ENCODE measurements at places on chromosomes 11 and 22. TPM values are rescaled to one million over a fixed set of nuclear protein-coding genes. Genes with fewer than 3 reads are reported as not detected.

The OR52A1 gene
- not detected for total RNA-seq

The ARVCF gene
- 1.1 TPM for total RNA-seq

DNA sequence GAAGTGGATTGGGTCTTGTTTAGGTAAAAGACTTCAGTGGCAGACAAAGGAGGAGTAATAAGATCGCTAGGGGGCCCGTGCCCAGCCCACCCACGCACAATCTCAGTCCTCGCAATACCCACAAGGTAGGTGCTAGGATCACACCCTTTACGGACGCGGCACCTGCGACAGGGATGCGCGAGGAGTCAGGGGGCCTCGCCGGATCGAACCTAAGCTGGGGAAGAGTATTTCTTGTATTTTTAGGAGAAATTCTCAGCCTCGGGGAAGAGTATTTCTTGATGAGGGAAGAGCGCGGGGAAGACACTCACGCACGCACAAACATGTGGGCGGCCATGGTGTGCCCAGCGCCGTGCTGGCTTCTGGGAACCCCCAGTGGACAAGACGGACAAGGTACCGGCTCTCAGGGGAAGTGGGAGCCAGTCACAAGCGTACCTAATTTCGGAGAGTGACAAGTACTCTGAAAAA lies 745 bp upstream of the FAM118A start:
- peak; percentile 23 for DNase-seq

DNA sequence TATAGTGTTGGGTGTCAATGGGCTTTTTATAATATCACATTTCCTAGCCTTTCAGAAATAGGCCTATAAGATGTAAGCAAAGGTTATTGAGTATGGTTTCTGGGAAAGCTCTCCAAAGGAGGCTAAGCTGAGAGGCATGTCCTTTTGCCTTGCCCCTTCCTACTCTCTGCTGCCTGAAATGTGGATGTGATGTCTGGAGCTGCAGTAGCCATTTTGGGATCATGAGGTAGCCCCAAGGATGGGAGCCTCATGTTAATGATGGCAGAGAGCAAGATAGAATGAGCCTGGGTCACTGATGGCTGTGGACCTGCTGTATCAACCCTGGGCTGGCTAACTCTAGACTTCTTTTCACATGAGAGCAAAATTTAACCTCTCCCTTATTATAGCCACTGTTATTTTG lies 29.0 kb downstream of the RPS6KA4 start:
- DNase-seq, result no peak

The PIK3IP1 gene
- total RNA-seq, result 802 TPM

DNA sequence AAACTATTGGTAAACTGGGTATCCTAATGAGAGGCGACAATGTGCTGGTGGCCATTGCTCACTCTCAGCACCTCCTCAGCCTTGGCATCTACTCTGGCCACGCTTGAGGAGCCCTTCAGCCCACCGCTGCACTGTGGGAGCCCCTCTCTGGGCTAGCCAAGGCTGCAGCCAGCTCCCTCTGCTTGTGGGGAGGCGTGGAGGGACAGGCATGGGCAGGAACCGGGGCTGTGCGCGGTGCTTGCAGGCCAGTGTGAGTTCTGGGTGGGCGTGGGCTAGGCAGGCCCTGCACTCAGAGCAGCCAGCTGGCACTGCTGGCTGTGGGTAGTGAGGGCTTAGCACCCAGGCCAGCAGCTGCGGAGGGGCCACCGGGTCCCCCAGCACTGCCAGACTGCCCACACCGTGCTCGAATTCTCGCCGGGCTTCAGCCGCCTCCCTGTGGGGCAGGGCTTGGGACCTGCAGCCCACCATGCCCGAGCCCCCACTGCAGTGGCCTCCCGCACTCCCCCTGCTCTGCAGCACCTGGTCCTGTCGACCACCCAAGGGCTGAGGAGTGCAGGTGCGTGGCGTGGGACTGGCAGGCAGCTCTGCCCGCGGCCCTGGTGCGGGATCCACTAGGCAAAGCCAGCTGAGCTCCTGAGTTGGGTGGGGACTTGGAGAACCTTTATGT lies 575.9 kb upstream of the ANO3 start:
- no peak for DNase-seq

DNA sequence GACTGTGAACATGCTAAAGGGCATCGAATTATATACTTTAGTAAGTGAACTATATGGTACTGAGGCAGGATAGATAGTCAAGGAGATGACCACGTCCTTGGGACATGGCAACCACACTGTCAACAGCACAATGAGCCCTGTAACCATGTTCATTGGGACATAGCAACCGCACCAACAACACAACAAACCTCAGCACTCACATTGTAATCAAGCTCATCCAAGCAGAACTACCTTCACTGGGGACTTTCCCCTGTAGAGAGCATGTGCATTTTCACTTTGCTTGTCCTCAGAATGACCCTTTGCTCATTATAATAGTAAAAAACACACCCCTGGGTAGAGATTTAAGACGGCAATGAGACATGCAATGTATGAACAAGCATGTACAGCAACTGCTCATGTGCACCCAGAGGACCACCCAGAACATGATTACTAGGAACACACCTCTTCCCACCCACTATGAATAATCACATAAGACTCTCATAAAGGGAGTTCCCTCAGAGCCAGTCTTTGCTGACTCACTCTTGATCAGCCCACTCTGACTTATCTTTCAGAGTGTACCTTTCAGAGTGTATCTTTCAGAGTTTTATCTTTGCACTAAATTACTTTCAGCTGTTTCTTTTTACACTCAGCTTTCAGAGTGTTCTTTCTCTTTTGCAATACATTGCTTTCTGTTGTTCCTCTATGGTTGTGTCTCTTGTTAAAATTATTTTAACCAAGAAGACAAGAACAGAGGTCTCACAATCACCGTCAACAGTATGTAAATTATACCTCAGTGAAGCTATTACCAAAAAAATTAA lies 4.1 kb upstream of the PLAAT2 start:
- DNase-seq, result no peak

The BAIAP2L2 gene
- 0.60 TPM for total RNA-seq

GRCh38 chr11:106679181-106679580 lies 339.1 kb downstream of the GUCY1A2 start:
- no peak for DNase-seq

- DNase-seq, result no peak
Observed at GRCh38 chr11:60111793-60112192, 23.3 kb downstream of the MS4A2 start.

- no peak for DNase-seq
Observed at GRCh38 chr11:656866-657265, 19.8 kb downstream of the DRD4 start.

DNA sequence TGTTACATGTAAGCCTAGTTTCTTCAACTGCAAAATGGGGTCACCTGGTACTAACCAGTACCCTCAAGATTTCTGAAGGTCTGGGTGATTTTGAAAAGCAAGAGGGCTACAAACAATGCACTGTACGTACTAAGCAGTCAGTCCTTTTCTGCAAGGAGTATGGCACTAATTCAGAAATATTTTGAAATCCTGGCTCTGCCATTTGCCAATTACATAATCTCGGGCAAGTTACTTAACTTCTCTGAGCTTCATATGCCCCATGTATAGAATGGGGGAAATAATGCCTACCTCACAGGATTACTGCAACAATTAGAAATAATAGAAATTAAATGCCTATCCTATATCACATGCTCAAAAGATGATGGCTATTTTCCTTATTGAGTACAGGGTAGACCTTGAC lies 60.7 kb upstream of the CCDC89 start:
- DNase-seq, result no peak

GRCh38 chr11:27514558-27514957 lies 8.0 kb upstream of the LIN7C start:
- DNase-seq, result no peak
